ENCODE measurements at places on chromosomes 12 and 14. TPM values are rescaled to one million over a fixed set of nuclear protein-coding genes. Genes with fewer than 3 reads are reported as not detected.
A peak's percentile ranks its signal among the peaks of the same experiment; 100 is the strongest.

The COX14 gene
- 204 TPM for polyA plus RNA-seq

DNA sequence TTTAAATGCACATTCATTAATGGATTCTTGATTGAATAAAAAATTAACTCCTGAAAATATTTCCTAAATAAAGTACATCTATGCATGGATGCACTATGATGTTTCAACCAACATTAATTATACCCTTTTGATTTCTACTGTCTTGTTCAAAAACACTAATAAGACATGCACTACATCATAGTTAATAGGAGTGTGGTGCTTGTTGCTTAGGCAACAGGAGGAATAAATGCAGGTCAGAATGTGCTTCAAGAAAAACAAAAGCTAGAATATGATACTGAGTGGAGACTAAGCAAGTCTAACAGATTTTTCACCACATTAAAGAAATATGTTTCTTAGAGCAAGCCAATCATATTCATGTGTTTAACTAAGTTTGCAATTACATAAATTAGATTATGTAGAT is 495.8 kb upstream of the GARIN6 start:
- DNase-seq, result no peak

GRCh38 chr12:28536088-28536487 is 345.8 kb downstream of the CCDC91 start:
- DNase-seq, result no peak

GRCh38 chr12:52084491-52085231 is 5.2 kb downstream of the SMIM41 start:
- no peak for DNase-seq

The SMCO2 gene
- polyA plus RNA-seq, result 0.21 TPM

DNA sequence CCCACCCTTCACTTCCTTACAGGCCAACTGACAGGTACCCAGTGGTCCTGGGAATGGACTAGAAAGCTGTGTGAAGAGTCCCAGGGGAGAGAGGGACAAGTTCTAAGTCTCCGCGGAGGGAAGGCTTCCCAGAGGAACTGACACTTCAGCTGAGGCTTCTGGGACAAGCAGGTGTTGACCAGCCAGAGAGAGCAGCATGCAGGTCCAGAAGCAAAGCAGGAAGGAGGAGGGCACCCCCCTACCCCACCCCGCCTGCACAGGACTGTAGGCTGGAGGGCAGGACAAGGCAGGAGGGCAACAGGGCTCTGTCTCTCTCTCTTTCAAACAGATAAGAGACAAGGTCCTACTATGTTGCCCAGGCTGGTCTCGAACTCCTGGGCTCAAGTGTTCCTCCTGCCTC is 58.2 kb upstream of the CORO1C start:
- no peak for DNase-seq

The CEP128 gene
- 1.2 TPM for polyA plus RNA-seq

DNA sequence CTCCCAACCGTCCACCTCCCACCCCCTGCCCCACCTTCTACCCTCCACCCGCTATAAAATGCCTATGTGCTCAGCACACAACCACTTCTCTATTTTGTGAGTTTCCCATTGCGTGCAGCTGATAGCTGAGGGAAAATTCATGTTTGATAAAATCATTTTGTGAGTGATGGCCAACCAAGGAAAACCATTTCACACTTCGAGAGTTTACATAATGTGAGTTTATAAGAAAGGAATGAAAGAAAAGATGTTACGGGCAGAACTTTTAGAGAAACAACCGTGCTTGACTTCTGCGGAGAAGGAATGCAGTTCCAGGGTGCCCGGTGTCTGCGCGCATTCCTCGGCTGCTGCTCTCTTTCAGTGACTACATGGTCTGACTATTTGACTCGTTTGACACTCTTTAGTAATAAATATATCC is 140.9 kb downstream of the EFCAB11 start:
- DNase-seq, result no peak

DNA sequence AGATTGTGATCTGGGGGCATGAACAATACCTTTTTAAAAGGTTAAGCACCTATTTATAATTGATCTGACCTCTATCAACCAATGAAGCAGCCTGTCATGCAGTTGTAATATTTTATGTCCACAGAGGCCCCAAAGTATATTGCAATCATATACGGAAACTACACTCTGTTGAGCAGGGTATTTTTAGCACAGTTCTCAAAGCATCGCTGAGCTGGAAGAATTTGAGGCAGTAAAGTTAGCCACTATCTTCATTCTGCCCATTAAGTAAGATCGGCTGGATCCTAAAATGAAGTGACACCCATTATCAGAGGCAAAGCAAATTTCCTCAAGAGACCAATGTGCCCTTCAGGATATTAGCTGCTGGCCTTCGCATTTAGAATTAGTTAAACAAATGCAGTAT is 47.7 kb upstream of the GRIP1 start:
- no peak for DNase-seq

DNA sequence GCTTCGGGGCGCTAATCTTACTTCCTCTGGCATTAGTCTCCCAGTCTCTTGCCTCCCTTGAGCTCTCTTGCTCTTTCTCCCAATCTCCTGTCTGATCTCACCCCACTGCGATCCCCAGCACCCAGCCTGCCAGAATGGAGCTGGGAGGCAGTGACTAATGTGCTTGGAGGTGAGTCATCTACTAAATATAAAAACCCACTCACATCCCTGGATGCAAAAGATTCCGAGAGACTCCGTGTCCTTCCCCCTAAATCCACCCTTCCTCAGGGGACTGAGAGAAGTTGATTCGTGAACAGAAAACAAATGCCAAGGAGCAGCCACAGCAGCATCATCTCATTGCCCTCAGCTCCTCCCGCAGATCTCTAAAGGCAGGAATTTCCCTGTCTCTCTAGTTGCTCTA is 45.7 kb upstream of the KCNA5 start:
- no peak for DNase-seq

The COX8C gene
- not detected for polyA plus RNA-seq

The ARID4A gene
- polyA plus RNA-seq, result 4.6 TPM

- peak; percentile 77 for DNase-seq
These were observed 173.0 kb upstream of the PRMT8 start for GRCh38 chr12:3317841-3318501.
